Uterus (tissue), 4 donors: ENCODE measurements at places on chromosomes 1 and 21. TPM values are rescaled to one million over a fixed set of nuclear protein-coding genes. Genes with fewer than 3 reads are reported as not detected.

- DNase-seq: no peak
Observed at GRCh38 chr1:230069796-230070195, 2.8 kb downstream of the GALNT2 start.

GRCh38 chr1:45246760-45247159, 40.4 kb upstream of the ZSWIM5 start:
- no peak for DNase-seq

DNA sequence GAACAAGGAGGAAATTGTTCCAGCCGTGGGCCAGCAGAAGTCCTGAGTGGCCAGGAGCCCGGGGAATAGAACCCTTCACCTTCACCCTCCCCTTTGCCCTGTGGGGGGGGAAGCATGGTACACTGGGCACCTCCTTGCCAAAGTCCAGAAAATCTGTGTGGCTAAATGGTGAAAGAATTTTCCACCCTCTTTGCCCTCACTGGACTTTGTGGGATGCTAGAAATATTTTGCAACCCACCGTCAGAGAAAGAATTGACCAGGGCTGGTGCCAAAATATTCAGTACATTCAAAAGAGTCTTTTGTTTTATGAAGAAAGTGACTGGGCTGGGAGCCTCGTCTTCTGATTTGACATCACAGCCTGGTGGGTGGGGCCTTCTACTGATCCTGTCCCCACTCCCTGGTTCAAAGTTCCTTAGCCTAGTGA, 14.6 kb downstream of the NFASC start:
- DNase-seq: peak; percentile 39

DNA sequence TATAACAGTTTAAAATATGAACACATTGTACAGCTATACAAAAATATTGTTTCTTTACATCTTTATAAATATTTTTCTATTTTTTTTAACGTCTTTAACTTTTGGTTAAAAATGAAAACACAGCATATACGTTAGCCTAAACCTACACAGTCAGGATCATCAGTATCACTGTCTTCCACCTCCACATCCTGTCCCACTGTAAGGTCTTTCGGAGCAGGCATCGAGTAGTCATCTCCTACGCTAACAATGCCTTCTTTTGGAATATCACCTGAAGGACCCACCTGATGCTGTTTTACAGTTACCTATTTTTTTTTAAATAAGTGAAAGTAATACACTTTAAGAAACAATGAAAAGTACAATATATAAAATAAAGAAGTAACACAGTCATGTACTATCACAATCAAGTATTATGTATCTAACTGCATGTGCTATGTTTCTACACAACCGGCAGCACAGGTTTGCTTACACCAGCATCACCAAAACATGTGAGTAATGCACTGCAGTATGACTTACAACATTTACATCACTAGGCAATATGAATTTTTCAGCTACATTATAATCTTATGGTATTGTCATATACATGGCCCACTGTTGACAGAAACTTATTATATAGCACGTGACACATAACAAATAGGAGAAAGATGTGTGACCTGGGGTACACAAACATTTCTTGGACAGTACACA, 254.4 kb downstream of the AKT3 start:
- DNase-seq: no peak

GRCh38 chr1:93666613-93667384, 14.8 kb downstream of the BCAR3 start:
- DNase-seq: no peak

DNA sequence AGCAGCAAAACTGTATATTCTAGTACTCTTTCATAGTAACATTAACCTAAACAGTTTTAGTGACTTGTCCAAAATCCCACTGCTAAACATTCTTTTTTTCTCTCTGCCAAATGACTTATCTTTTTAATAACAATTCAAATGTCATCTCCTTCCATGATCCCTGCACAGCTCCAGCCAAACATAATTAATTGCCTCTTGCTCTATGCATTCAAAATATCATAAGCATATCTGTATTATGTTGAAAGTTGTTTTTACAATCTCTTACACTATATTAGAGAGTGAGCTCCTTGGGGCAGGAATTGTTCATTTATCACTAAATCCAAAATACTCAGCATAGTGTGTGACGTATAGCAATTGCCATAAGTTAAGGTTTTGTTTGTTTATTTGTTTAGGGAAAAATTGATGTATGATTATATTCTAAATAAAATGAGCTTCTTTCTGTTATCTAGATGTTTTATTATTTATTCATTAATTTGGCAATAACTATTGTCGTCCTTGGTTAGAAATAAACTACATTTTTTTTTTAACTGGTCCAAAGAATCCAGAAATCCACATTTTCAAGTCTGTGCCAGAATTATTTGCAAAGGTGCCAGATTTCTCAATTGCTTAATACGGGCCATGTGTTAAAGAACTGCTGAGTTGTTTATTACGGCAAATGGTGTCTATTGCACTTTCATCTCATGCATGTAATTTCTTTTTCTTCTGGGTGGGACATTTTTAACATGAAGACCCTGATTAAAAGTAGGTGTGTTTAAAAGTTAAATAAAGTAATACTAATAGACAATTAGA, 577.2 kb upstream of the ZRANB2 start:
- DNase-seq: peak; percentile 16

- no peak for DNase-seq
Observed at GRCh38 chr1:246828818-246829217, 102.9 kb downstream of the AHCTF1 start.

The ITGB2 gene
- total RNA-seq: 46.8 TPM

The OVAAL gene
- not detected for total RNA-seq

The B3GALNT2 gene
- total RNA-seq: 4.4 TPM

The TMPRSS3 gene
- total RNA-seq: 4.4 TPM

The NIPAL3 gene
- total RNA-seq: 23.0 TPM
